Stimulated activated CD8-positive, alpha-beta memory T cell treated with anti-CD3 and anti-CD28 coated beads, Interleukin-4, amount 100 ng/mL, for 1 hour (primary cell): ENCODE measurements at places on chromosomes 12 and 14.

DNA sequence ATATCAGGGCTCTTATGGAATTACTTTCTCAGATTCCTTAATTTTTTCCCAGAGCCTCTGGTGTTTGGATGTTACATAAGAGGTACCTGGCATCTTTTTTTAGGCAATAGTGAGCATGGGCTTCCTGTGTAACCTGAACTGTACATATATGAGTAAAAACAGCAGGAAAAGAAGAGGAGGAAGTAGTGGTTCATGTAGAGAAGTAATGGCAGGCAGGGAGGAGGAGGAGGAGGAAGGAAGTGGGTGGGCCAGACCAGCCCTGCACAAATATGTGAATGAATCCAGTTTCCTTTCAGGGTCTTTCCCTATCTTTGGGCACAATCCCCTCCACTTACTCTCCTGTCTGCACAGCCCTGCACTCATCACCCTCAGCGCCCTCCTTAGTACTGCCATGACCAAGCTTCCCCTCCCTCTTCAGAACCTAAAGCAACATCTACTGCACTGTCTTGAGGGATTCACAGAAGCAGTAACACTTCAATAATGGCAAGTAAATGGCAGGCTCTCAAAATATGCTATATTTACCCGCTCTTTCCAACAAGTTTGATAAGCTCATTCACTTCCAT lies 40.9 kb upstream of the GSG1 start:
- no peak for DNase-seq

- no peak for DNase-seq
These were observed 335.8 kb downstream of the FLRT2 start for GRCh38 chr14:85865701-85866100.

- no peak for DNase-seq
These were observed 97.6 kb upstream of the DIO3 start for GRCh38 chr14:101463566-101464171.

GRCh38 chr12:105214148-105214547 lies 21.8 kb downstream of the APPL2 start:
- DNase-seq = no peak

DNA sequence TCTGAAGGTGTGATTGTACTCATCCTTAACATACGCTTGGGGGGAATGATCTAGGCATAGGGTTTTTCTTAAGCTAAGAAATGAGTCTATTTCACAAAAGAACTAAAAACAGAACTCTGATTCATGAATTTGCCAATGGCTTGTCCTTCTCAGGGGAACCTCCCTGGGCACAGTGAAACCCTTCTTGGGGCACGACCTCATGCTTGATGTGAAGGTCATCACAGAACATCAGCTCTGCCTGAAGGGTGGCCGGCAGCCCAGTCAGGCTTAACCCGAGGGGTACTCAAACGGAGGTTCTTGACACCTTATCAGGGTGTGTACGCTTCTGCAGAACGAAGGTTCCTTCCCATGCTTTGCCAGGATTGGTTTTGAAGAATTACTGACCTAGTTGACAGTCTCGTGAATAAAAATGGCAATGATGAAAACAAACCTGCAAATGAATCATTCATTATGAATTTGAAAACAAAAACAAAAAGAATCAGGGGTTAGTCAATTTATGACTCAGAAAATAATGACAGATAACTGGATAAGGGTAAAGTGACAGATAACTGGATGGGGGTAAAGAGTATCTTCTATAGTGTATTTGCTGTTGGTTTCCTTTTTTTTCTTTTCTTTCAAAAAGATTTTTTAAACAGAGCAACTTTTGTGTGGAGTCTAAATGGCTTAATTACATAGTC lies 86.4 kb downstream of the GALNT8 start:
- no peak for DNase-seq

- no peak for DNase-seq
These were observed 60.9 kb upstream of the FUT8 start for GRCh38 chr14:65351493-65352194.

DNA sequence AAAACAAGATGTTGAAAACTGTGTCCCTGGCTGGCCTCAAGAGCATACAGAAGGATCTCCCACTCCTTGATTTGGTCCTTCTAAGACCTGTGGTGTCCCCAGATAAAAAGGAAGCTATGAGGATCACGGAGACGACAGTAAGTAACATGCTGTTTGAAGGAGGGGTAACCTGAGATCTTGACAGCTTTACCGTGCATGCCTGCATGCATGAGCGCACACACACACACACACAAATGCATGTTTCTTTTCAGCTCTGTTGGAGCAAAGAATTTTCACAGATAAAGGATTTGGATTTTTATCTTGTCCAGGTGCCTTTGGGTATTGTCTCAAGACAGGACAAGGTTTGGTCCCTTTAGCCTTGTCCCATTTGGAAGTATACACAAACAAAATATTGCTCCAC lies 411.6 kb upstream of the CCDC196 start:
- DNase-seq = no peak

DNA sequence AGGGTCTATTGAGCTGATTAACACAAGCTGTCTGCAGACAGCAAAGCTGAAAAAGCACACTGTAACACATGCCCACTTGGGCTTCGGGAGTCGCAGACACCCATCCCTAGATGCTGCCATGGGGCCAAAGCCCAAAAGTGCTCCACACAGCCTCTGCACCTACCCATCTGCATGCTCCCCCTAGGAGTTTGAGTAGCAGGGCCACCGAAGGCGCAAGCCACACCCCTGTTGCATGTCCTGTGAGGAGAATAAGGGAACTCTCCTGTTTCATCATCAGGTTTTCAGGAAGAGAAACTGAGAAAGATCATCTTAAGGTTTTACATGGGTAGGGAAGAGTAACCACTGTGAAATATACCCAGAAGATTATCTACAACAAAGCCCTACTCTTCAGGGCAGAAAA lies 5.6 kb upstream of the ST8SIA1 start:
- no peak for DNase-seq

DNA sequence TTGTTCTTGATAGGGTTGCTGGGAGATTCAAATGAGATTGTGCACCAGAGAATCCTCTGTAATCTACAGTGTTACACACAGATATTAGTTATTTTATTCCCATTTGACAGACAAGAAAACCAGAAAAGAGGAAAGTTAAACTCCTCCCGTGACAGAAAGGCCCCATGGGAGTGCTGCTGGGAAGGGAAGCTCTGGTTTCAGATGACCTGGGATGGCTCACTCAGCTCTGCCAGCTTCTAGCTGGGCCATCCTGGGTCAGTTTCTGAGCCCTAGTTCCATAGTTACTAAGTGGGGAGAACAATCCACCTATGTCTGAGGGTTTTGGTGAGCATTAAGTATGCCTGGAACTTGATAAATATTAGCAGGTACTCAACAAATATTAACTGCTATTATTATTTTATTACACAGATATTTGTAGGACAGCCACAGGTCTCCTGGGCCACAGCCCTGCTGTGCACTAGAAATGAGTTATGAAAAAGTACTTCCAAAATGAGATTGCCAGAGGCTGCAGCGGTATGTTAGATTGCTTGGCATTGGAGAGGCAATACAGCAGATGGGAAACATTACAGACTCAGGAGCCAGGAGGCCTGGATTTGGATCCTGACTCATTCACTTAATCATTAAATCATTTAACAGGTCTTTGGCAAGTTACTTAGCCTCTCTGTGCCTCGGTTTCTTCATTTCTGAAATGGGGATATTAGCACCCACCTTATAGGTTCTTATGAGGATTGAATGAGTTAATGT lies 47.1 kb upstream of the STON2 start:
- no peak for DNase-seq

- DNase-seq = no peak
These were observed at the start of gene AQP2 for GRCh38 chr12:49950273-49951251. AQP2 (plus strand) TSS chr12:49950737; CDS start chr12:49950831, 94 bp downstream.

- no peak for DNase-seq
These were observed 13.9 kb downstream of the FBXL14 start for GRCh38 chr12:1580526-1580925.

DNA sequence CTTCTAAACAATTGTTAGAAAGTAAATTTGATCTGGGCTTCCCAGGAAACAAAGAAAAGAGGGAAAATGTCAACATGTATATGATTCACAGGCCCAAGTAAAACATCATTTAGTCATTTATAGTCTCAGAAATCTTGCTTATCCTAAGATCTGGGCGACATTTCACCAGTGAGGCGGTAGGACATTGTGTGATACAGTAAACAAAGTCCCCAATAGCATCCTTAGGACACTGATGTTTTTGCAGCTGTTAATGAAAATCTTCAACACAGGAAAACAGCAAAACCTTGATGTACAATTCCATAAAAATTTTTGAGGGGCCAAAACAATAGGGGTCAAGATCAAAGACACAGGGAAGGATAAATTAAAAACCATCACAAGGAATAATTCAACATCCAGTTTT lies 20.2 kb downstream of the LMO3 start:
- DNase-seq = no peak

DNA sequence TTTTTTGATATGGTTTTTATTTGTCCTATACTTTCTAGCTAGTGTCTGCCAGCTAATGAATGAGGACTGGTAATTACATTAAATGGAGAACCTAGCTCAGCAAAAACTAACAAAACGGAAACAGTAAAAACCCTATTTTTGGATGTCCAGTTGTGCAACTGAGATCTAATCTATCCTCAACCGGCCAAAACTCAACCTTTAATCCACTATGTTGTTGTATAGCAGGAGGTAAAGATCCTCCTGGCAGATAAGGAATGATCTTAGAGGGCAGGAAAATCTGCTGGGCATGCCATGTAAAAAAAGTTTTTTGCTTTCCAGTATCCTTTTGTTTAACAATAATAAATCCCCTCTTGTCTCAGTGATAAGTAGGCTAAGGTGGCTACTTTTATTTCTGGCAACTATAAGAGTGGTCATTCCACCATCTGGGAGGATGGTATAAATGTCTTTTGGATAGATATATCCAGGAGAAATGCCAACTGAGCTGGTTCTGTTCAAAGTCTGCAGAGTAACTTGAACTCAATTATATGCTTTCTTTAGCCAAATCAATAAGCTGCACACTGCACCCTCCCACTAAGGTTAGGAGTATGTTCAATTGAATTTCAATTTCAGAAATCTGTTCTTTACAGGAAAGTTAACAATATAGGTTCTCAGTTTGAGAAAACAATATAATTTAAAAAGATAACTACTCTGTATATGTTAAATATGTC lies 40.1 kb downstream of the WASHC3 start:
- DNase-seq = no peak

DNA sequence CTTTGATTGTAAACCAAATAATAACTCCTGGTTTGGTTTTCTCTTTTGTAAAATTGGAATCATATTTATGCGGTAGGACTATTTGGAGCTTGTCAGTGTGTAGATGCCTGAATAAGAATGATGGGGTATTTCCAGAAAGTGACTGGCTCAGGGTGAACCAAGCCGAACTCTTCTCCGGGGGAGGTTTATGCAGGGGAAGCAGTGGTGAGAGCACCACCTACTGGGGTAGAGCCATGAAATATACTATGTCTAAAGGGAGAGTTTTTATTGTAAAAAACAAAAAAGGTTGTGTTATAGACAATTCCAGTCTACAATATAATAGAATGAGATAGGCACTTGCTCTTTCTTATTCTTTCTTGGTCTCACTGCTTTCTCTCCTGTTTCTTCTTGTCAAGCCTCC lies 222.9 kb upstream of the SLC16A7 start:
- DNase-seq = no peak

- no peak for DNase-seq
These were observed 1.3 kb downstream of the MOK start for GRCh38 chr14:102303664-102304063.

- DNase-seq = no peak
These were observed 158.9 kb downstream of the SLC15A5 start for GRCh38 chr12:16118586-16118985.

- DNase-seq = no peak
These were observed 5.9 kb downstream of the KRT86 start for GRCh38 chr12:52280319-52280795.

- DNase-seq = no peak
These were observed 223.4 kb upstream of the BTG1 start for GRCh38 chr12:92369056-92369455.

DNA sequence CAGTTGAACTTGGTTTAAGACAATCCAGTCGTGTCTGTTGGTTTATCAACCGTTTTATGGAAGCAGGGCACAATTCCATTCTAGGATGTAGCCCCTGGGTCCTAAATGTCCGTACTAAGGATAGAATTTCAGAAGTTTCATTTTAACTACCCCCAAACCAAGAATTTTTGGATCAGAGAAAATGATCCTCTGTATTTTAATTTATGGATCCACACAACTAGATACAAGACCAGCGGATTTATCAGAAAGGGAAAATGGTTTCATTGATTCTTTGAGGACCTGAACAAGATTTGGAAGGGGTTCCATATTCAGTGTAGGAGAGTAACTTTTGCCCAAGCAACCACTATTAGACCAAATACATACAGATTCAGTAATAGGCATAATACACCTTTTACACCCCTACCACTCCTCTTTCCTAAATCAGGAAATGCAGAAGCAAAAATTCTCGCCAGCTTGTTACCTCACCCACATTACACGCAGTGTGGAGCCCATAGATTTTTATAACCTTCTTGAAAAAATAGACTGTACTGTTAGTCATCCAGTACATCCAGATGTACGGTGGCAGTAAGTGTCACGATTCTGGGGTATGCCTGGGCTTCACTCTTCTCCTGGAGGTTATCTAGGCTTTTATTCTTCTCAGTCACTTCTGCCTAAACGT lies 1.4 kb upstream of the FBXL14 start:
- DNase-seq = no peak

DNA sequence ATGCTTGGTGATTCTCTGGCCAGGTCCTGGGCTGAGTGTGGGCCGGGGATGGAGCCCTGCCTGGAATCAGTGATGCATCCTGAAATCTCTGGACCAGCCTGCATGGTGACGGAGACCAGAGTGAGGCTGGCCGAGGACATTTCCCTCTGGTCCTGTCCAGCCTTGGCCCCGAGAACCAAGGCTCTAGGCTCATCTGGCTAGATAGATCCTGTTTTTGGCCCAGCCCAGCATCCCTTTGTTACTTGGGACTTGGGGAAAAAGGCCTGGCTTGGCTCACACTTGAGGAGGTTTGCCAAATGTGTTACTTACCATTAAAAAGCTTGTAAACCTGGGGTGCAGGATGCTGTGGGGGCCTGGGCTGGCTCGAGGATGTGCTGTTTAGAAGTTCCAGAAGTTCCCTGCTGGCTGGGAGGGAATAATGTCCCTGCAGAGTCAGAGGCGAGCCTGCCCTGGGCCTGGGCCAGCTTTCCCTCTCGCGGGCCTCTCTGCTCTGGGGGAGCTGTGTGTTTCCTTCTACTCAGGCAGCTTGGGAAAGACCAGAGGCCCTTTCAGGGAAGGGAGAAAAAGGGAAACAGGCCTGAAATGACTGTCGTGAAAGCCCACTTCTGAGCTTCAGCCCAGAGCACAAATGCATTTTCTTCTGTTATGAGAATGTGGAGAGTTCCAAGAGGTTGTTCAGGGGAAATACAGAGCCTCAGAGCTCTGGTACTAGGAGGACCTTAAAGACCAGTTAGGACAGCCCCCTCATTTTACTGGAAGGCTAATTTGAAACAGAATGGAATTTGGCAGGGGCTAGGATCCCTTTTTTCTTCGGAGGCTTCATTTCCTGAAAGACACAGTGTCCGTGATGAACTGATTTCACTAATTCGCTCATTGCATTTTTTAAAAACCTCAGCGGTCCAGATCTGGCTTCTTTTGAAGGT lies 47.2 kb upstream of the CTDSP2 start:
- no peak for DNase-seq

DNA sequence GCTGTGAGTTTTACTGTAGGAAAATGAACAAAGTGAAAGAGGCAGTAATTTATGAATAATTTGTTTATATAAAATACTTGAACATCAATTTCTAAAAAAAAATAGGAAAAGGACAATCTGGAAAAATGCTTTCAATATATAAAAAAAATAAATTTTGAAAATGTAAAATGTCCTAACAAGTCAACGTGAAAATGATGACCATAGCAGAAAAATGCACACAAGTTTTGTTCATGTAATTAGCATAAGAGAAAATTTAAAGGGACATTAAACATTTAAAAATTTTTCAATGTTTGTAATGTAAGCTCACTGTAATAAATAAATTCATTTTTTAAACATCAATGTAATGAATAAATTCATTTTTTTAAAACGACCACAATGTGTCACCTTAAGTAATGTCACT lies 214.8 kb upstream of the ATXN7L3B start:
- DNase-seq = no peak
